Stimulated activated CD8-positive, alpha-beta memory T cell treated with anti-CD3 and anti-CD28 coated beads, Interleukin-15, amount 100 ng/mL, for 24 hours (primary cell): ENCODE measurements at places on chromosomes 7 and 10.

DNA sequence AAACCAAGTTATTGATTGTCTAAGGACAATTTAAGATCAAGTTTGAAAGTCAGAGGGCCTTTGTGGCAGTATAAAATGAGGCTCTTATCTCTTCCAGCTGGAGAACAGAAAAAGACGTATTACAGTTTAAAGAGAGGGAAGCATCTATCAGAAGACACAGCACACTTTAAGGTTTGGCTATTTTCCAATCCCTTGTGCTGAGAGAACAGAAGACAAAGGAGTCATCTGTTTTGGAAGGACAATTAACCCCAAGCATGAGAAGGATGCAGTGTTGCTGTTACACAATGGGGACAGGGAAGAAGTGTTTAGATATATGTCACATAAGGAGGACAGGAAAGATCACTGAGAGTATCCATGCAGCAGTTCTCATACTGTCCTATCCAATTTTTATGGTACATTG lies 1224.2 kb upstream of the SORCS1 start:
- no peak for DNase-seq

DNA sequence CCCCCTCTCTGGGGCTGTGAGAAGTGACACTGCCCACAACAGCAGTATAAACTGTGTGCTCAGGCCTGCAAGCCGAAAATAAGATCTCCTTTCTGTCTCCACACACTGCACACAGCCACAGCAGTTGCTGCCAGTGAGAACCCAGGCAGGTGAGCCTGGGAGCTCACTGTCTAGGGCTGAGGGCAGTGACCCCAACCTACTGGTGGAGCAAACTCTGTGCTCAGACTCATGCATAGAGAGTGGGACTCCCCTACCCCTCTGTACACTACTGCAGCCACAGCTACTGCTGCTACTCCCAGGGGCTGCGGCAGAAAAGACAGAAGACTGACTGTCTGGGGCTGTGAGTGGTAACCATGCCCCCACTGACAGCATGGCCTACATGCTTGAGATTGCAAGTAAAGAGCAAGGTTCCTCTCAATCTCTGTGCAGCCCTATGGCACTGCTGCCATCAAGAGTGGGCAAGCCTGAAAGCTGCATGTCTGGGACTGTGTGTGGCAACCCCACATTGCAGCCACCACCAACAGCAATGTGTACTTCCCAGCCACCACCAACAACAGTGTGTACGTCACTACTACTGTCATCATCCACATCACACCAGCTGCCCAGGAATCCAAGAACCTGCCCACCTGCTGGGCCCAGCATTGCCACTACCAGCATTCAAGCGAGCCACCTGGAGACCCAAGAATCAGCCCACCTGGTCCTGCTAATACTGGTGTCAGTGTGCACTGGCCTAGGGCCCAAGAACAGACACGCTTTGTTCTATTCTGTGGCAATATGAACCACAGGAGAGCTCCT lies 226.1 kb downstream of the XPNPEP1 start:
- no peak for DNase-seq

DNA sequence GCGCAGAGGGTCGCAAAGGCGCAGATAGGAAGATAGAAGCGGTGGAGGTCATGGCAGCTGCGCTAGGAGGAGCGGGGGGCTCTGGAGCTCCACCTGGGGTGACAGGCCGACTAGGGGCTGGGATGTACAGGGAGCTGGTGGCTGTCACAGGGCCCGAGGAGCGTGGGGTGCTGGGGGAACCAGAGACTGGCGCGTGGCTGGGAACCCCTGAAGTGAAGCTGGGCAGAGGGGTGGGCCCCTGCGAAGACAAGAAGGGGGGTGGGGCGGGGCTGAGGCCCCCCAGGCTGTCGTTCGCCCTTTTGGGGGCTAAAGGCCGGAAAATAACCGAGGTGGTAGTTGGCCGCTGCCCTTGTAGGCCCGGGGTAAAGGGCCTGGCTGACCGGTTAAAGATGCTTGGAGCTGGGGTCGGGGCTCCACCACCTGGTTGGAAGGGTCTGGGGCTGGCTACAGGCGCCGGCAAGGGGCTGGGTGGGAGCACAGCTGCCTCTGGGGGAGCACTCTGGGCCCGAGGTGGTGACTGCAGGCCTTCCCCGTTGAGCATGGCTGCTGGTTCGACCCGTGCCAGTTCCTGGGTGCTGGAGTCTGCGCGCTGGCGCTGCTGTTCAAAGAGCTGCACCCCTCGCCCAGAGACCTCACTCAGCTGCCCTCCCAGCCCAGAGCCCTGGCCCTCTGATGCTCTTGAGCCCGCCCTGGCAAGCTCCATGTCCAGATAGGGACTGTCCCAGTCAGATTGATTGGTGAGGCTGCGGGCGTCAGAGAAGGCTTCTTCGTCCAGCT lies 6.8 kb upstream of the MYOZ1 start:
- no peak for DNase-seq

- DNase-seq, result no peak
These were observed 83.0 kb upstream of the INSYN2A start for GRCh38 chr10:127279334-127279774.

DNA sequence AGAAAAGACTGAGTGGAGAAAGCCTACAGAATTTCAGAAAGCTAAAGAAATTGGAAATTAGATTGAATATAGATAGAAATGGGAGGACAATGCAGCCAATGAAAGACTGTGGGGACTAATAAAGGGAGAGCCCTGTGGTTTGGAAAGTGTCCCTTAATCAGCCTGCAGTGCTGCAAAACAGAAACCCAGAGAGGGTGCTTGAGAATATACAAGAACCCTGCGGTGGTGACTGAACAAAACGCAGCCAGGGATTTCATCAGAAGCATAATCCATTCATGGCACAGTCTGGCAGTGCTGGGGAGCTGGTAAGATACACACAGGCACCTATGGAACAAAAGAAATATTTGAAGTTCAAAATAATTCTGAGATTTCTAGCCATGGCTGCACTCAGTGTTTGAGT lies 19.1 kb downstream of the CEP41 start:
- no peak for DNase-seq
